ENCODE measurements at places on chromosomes 5 and 9. TPM values are rescaled to one million over a fixed set of nuclear protein-coding genes. Genes with fewer than 3 reads are reported as not detected.

The VPS13A gene
- 5.0 TPM for total RNA-seq

The INSL6 gene
- not detected for total RNA-seq

The GEMIN5 gene
- 36.9 TPM for total RNA-seq

The PCDHB13 gene
- 0.40 TPM for total RNA-seq

The CCDC171 gene
- 9.1 TPM for total RNA-seq

The ECM2 gene
- total RNA-seq, result not detected
